Urinary bladder (tissue), 4 donors: ENCODE measurements at places on chromosomes 3 and 15.

DNA sequence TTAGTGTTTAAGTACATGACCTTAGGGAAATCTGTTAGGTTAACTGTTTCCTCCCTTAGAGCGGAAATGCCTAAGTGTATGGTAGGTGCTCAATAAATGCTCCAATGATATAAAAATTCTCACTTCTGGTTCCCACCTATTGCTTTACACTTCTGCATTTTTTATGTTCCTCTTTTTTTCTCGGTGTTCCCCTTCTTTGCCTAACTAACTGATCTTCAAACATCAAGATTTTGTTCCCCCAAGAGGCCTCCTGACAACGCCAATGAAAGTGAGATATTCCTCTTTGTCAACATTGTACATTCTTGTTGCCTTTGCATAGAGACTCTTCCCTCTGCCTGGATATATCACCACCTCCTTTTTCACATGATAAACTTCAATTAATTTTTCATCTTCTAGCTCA is 17.4 kb downstream of the SLC35A5 start:
- DNase-seq: no peak

GRCh38 chr3:127067116-127067910 is 84.4 kb downstream of the PLXNA1 start:
- no peak for DNase-seq

- no peak for DNase-seq
These were observed 87.3 kb upstream of the PROK2 start for GRCh38 chr3:71872256-71872655.

DNA sequence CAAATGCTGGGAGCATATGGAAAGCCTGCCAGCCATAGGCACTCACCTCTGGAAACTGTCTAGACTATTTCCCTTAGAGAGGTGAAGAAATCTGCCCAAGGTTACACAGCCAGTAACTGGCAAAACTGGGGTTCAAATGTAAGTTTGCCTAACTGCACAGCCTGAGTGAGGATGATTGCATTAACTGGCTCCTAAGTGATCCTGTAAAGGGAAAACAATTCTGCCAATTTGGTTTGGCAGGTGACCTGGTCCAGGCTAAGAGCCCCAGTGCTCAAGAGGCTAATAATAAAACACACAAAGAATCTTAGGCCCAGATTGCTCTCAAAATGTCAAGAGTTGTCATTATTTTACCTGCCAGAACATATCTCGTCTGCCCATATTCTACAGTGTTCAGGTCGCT is 43.9 kb upstream of the SPRED1 start:
- DNase-seq: no peak

- DNase-seq: no peak
These were observed 84.5 kb upstream of the SYNPR start for GRCh38 chr3:63193647-63194046.

DNA sequence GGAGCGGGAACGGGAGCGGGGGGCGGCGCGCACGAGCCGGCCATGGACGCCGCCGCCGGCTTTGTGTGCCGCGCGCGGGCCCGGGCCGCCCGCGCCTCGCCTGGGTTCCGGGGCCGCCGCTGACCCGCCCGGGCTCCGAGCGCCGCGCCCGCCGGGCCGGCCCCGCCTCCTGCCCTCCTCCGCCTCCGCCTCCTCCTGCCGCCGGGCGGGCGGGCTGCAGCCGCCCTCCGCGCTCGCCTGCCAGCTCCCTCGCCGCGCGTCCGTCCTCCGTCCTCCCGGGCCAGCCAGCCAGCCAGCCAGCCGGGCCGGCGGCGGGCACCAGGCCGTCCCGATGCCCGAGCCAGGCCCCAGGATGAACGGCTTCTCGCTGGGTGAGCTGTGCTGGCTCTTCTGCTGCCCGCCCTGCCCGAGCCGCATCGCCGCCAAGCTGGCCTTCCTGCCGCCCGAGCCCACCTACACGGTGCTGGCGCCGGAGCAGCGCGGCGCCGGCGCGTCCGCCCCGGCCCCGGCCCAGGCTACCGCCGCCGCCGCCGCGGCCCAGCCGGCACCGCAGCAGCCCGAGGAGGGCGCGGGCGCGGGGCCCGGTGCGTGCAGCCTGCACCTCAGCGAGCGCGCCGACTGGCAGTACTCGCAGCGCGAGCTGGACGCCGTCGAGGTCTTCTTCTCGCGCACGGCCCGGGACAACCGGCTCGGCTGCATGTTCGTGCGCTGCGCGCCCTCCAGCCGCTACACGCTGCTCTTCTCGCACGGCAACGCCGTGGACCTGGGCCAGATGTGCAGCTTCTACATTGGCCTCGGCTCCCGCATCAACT is at the start of gene ABHD17C:
Gene ABHD17C, plus strand, starts transcription at position 212 of the 812 bp plus-strand sequence. Its CDS starts 120 bp downstream, at position 332.
- DNase-seq: no peak

- DNase-seq: no peak
These were observed 25.2 kb downstream of the CCNL1 start for GRCh38 chr3:157134620-157135191.

- peak; percentile 52 for DNase-seq
These were observed 12.4 kb upstream of the NFKBIZ start for GRCh38 chr3:101836652-101837598.

DNA sequence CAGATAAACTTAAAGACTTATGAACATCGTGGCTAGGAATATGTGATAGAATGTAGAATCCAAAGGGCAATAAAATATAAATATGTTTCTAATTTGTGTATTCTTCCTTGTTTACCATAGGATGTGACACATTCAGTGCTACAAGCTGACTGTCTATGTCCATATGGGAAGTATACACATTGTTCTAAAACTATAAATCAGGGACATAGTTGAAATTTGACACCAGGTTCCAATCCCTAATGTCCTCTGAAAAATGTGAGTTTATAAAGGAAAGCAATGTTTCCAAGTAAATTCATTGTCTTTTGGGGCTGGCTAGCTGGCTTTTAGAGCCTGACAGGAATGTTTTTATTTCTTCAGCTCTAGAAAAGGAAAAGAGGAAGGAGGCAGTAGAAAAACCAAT is 273.6 kb downstream of the CNTN4 start:
- DNase-seq: no peak

- DNase-seq: no peak
These were observed 1045.0 kb downstream of the NTRK3 start for GRCh38 chr15:87211547-87211946.

GRCh38 chr3:185280572-185281365 is 26.9 kb upstream of the EHHADH start:
- no peak for DNase-seq

- DNase-seq: no peak
These were observed 33.7 kb downstream of the PSTPIP1 start for GRCh38 chr15:77028451-77029165.

GRCh38 chr15:40501487-40501886 is 30.7 kb downstream of the CHST14 start:
- no peak for DNase-seq

DNA sequence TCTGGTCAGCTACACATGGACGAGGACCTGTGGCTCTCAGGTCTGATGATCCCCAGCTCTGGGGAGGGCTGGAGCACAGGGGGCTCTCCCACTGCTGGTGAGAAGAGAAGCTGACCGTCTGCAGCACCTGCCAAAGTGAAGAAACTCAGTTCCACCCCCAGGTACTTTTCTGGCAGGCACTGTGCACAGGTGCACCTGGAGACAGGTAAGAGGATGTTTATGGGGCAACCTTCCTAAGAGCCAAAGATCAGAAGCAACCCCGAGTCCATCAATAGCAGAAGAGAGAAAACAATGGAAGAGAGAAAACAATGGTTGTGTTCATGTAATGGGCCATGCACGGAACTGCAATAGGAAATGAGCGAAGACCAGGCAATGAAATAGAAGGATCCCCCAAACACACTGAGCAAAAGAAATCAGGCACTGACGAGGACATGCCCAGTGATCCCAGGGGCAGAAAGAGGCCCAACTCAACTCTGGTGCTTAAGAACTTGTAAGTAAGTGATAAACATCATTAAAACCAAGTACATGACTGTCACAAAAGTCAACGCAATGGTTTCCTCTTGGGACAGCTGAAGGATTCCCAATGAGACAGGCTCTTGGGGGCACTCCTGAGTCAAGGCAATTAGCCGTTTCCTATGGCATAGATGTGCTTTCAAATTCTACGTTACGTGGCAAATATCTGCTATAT is 95.0 kb upstream of the ALDH1A3 start:
- DNase-seq: no peak

DNA sequence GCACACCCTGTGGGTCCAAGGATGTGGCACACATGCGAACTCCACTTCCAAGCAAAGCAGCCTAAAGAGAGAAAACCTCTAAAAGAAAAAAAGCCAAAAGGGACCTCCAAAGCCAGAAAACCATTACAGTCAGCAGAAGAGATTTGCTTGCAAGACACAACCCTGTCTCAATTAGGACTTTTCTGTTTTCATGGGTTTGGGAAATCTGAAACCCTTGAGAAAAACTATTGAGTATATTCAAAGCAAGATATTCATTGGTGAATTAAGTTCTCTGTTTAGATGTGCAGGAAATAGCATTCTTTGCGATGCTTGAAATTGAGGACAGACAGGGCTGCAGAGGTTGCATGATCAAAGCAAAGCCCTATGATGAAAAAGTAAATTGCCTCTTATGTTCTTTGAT is 10.2 kb upstream of the LDHAL6B start:
- DNase-seq: no peak

DNA sequence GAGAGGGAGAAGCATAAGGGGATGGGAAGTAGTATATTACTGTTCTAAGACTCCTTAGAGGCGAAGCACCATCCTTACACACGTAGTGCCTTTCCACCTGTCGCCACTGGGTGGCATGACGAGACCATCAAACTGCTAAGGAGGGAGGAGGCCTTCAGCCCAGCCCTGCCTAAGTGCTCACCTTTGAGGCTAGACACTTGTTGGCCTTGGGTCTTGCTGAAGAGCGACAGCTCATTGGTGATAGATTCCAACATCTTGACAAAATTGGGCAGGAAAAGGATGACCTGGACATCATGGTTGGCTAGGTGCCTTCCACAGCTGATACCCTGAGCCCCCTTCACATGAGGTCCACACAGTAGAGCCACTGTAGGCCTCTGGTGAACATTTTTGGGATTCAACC is 19.6 kb downstream of the CLK3 start:
- no peak for DNase-seq

GRCh38 chr3:127680146-127680661 is 7.5 kb downstream of the ABTB1 start:
- no peak for DNase-seq

DNA sequence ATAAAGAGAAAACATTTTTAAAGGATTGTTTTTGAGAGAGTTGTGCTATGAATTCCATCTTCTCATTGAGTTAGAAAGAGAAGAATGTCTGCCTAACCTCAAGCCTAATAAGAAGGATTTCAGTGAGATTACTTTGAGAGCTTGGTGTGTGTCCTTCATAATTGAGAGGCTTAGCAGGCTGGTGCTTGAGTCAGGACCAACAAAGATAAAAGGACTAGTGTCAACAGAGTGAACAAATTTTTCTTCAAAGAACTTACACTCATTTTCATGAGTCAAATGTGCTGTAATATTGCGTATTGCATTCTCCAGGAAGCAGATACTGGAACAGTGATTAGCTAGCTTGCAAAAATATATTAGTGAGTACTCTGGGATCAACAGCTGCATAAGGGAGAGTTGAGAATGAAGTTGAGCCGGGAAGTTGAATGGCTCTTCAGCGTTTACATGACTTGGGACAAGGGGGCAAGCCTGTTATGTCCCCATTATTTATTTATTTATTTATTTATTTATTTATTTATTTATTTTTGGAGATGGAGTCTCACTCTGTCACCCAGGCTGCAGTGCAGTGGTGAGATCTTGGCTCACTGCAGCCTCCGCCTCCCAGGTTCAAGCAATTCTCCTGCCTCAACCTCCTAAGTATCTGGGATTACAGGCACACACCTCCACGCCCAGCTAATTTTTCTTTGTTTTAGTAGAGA is 37.5 kb upstream of the SLITRK3 start:
- DNase-seq: no peak

GRCh38 chr3:106068795-106069194 is 200.0 kb upstream of the CBLB start:
- DNase-seq: no peak

DNA sequence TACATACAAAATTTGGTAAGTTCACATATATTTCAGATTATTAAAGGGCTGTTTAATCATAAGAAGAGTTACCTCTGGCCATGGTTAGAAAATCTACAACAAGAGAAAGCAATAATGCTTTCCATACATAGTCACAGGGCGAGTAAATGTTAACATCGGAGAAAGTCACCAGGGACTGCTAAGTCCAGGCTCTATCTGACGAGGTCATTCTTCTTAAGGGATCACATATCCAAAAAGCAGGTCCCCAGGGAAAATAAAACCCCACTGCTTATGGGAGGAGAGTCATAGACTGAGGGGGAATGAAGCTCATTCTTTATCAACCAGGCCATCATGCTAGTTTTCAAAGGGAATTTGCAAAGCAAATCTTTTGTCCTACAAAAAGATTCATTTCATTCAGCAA is 3.1 kb downstream of the PCYT1A start:
- no peak for DNase-seq
